ENCODE measurements at places on chromosomes 16 and 17.
A peak's percentile ranks its signal among the peaks of the same experiment; 100 is the strongest.

DNA sequence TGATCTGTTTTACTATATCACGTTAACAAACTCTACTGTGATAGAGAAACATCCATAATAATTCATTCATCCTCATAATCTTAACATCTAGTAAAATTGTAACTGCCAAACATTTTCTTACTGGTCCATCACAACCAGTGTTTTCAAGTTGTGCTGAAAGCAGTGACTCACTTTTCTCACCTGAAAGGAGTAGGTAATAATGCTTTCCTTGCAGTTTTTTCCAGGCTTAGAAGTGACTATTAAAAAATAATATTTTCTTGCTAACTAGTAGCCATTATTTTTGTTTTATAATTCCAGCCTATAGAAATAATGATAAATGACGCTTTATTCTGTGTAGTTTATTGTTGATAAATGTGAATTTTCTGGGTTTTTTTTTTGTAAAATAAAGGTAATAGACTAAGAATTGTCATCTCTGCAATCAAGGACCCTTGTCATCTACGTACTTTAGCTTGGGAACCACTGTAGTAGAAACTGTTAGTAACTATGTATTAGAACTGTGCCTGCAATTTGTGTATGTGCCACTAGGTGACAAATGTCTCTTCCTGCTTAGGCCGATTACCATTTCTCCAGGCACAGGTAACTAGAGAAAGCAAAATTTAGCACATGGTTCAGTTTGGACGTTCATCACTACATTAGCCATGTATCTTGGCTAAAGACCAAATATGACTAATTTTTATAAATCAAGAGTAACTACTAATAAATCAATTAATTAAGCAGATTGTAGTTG, 409.4 kb upstream of the ERCC4 start:
- DNase-seq: no peak

GRCh38 chr17:19019041-19019941, 14.7 kb upstream of the FAM83G start:
- DNase-seq: no peak

GRCh38 chr17:28760601-28761562, 17.1 kb downstream of the TRAF4 start:
- DNase-seq: peak; percentile 51

DNA sequence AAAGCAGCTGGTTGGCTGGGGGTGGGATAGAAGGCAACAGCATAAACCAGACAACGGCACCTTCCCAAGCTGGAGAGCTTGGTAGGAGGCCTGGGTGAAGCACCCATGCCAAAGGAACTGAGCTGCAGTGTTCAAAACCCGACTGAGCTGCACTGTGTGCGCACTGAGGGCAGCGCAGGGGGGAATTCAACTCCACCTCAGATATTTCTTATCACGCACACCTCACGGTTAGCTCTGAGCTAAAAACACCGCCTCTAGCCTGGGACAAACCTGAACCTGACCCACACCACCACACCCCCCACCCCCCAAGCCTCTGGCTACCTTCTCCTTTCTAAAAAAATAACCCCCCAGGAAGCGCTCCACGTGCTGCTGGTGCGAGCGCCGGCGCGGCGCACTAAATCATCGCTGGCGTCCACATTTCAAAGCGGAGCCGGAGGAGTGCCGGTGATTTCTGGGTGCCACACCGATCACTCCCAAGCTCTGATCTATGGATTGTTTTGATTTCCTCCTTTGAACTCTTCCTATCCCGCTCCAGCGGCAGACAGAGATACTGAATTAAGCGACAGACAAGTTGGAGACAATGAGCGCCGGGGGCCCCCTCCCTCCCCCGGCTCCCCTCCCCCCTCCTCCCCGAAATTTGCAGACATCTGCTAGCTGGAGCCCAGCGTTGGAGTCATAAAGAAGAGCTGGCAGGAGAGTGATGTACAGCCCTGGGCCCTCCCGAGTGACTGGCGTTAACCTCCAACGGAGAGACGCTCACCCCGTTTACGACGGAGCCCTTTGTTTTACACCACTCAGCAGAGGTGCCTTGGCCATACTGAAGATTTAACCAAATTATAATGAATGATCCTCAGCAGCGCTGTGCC, 85.0 kb downstream of the NOG start:
- no peak for DNase-seq

GRCh38 chr17:37691807-37692206, 48.6 kb upstream of the DDX52 start:
- DNase-seq: no peak

GRCh38 chr17:64109400-64109799, 20.5 kb downstream of the ERN1 start:
- DNase-seq: no peak

DNA sequence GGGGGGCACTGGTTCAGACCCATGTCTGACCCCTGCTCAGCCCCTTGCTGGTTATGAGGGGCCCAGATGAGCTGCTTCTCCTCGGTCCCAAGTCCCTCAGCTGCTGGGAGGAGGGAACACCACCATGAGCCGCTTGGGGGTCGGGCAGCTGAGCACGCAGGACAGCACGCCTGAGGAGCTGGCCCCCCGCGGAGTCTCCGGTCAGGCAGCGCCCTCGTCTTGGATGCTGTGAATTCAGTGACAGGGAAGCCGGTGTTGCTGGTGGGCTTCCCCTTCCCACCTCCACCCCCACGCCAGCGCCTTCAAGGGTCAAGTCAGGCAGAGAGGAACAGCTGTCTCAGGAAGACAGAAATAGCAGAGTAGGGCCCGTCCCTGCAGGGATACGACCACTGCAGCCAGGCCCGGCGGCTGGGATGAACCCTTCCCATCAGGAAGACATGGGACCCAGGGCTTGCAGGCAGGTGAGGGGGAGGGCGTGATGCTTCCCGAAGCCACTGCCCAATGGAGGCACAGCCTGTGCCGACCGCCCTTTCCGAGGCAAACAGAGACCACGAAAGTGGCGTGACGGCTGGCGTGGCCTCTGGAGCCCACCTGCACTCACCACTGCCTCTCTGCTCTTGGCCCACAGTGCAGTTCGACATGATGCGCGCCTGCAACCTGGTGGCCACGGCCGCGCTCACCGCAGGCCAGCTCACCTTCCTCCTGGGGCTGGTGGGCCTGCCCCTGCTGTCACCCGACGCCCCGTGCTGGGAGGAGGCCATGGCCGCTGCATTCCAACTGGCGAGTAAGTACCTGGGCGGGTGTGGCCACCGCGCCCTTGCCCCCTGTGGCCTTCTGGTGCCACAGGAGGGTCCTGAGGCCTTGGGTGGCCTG, 8.1 kb downstream of the TMEM204 start:
- no peak for DNase-seq

- DNase-seq: no peak
These were observed 17.0 kb upstream of the ITGAE start for GRCh38 chr17:3817851-3818605.

DNA sequence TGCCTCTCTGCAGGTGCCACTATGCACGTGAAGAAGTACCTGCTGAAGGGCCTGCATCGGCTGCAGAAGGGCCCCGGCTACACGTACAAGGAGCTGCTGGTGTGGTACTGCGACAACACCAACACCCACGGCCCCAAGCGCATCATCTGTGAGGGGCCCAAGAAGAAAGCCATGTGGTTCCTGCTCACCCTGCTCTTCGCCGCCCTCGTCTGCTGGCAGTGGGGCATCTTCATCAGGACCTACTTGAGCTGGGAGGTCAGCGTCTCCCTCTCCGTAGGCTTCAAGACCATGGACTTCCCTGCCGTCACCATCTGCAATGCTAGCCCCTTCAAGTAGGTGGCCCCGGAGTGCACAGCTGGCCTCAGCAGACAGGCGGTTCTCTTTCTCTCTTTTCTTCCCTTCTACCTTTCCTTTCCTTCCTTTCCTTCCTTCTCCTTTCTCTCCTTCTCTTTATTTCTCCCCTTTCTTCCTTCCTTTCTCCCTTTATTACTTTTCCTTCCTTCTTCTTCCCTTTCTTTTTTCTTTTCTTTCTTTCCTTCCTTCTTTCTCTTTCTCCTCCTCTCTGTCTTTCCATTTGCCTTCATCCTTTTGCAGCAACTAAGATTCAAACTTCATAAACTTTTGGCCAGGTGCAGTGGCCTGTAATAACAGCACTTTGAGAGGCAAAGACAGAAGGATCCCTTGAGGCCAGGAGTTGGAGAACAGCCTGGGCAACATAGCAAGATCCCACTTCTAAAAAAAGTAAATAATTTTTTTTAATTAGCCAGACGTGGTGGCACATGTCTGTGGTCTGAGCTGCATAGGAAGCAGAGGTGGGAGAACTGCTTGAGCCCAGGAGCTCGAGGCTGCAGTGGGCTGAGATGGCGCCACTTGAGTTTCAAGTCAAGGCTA, 46.7 kb downstream of the SCNN1B start:
- DNase-seq: no peak

DNA sequence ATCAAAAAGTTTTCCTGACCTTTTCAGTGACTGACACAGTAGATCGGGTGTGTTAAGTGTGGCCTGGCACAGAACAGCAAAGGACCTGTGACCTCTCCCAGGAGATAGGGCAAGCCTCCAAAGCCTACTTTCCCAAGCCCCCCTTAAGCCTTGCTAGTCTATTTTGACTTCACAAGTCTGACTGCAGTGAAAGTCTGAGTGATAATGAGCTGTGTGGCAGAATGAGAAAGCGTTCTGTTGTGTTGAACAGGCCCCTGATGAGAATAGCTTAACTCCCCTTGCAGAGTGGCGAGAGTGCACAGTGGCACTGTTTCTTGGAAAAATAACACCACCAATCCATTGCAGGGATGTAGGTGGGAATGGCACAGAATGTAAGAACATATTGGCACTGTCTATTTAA, 32.8 kb downstream of the MMD start:
- no peak for DNase-seq

DNA sequence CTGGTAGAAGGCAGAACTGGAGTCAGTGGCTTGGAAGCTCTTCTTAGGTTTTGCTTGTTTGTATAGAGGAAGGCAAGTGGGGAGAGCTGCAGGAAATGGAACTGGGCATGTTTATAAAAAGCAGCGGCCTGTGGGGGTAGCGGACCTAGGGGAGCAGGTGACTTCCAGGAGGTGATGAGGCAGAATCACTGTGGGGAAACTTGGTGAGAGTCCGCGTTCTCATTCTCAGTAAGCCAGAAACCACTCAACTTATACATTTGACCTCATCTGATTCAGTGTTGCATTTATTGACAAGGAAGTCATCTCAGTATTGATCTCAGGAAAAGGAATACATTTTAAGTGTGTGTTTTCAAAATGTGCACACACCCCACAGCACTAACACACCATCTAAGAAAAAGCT, 299.8 kb downstream of the CNTNAP4 start:
- DNase-seq: no peak

- DNase-seq: no peak
These were observed 51.4 kb downstream of the TBC1D16 start for GRCh38 chr17:79984045-79984840.

DNA sequence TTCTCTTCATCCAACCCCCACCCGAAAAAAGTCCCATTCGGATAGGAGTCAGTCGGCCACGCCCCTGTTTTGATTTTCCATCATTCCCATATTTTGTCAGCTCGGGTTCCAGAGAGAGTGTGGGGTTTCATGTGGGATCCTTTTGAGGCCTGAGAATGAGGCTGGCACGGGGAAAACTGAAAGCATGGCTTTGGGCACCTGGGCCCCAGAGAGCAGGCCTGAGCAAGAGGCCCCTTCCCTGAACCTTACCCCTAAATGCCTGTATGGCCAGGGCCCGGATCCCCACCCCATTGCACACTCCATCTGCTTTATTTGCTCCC, 4.6 kb upstream of the HOXB4 start:
- no peak for DNase-seq

- DNase-seq: no peak
These were observed 113.6 kb downstream of the SNX29 start for GRCh38 chr16:12090151-12090530.

DNA sequence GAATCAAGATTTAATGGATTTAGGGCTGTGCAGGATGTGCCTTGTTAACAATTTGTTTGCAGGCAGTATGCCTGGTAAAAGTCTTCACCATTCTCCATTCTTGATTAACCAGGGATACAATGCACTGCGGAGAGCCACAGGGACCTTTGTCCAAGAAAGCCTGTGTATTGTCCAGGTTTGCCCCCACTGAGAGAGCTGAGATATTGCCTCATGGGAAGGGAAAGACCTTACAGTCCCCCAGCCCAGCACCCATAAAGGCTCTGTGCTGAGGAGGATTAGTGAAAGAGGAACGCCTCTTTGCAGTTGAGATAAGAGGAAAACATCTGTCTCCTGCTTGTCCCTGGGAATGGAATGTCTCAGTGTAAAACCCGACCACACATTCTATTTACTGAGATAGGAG, 2169.6 kb downstream of the TP53TG3F start:
- no peak for DNase-seq

DNA sequence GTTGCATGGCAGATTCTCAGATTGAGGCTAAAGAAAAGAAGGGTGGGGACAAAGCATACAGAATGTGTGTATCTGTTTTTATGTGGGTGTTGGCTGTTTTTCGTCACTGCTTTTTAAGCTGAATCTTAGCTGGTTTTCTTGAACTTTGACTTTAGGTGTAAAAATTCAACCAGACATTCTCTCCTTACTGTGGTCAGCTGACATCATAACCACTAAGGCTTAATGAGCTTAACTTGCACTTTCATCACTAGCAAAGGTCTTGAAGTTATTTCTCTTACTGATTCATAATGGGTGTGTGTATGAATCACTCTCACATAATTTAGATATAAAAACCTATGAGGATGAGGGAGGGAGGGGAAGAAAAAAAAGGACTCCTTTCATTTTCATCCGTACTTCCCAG, 4.0 kb upstream of the CDC6 start:
- peak; percentile 99 for DNase-seq

Measured in astrocyte (in vitro differentiated cells and primary cell).